ENCODE measurements at places on chromosomes 16 and 17. TPM values are rescaled to one million over a fixed set of nuclear protein-coding genes. Genes with fewer than 3 reads are reported as not detected.

The CDH15 gene
- polyA plus RNA-seq, result not detected

The TM4SF5 gene
- not detected for polyA plus RNA-seq

The NAGS gene
- 1.2 TPM for polyA plus RNA-seq

DNA sequence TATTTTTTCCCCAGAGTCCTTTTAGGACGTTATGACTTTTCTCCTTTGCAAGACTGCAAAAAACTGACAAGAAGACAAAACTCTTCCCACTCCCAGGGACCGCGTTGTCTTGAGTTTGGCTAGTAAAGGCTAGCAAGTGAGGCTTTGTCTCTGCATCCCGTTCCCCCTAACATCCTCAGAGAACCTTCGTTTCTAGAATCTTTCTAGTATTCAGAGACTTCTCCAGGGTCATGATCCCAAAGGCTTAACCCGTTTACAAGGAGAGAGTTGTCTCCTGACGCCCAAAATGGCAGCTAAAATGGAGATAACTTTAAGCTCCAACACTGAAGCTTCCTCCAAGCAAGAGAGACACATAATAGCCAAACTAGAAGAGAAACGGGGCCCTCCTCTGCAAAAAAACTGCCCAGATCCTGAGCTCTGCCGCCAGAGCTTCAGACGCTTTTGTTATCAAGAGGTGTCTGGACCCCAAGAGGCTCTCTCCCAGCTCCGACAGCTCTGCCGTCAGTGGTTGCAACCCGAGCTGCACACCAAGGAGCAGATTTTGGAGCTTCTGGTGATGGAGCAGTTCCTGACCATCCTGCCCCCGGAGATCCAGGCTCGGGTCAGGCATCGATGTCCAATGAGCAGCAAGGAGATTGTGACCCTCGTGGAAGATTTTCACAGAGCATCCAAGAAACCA is 843 bp downstream of the ZNF174 start:
- peak overlapping the region; percentile 92 for H3K4me3 ChIP-seq
- H3K36me3 ChIP-seq, result peaks cover 48% of the 10 kb centered on the region
- no peaks in the 10 kb centered on the region for H3K27me3 ChIP-seq
- peak overlapping the region; percentile 85 for H3K27ac ChIP-seq
- peaks cover 24% of the 10 kb centered on the region for H3K4me1 ChIP-seq

GRCh38 chr16:56848955-56849689 is 15.9 kb upstream of the SLC12A3 start:
- peaks cover 4% of the 10 kb centered on the region for H3K4me1 ChIP-seq
- H3K36me3 ChIP-seq, result peaks cover 7% of the 10 kb centered on the region
- no peak for DNase-seq
- H3K27me3 ChIP-seq, result no peaks in the 10 kb centered on the region

DNA sequence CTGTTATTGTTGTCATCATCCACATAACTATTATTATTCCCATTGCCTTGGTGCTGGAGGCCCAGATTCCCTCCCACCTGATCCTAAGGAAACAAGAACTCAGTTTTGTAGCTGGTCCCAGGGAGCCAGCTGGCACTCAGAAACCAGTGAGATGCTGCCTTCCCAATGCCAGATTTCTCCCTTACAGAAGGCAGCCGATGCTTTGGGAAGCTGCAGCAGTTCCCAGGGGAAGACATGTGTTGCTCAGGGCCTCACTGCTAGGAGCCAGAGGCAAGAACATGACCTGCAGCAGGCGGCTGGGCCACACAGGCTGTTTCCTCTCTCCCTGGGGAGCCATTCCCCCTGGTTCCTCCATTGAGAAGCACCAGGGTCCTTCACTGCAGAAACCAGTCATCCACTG is 59.9 kb upstream of the GRIN2A start:
- no peak for DNase-seq
- H3K4me3 ChIP-seq, result no peak overlapping the region
- H3K4me1 ChIP-seq, result no peaks in the 10 kb centered on the region

- no peaks in the 10 kb centered on the region for H3K27me3 ChIP-seq
- no peaks in the 10 kb centered on the region for H3K36me3 ChIP-seq
- peak; percentile 71 for DNase-seq
- H3K27ac ChIP-seq, result peak overlapping the region; percentile 80
These were observed 774 bp upstream of the MAF start for GRCh38 chr16:79601092-79601930.

DNA sequence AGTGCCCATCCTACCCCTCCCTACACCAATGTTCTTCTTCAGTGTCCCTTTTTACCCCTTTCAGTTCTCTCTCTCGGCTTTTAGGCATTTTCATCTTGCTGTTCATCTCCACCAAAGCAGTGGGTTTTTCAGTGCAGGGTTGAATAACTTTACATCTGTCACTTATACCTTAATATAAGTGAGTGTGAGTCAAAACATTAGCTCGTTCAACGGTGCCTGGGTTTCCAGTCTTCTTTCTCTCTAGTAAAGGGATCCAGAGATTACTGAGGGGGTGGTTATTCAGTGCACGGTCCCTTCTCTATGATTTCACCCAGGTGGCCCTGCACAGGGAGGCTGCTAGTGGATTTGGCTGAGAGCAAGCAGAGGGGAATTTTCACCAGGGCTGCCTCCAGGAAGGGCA is 210.6 kb upstream of the CDH5 start:
- no peaks in the 10 kb centered on the region for H3K4me1 ChIP-seq
- no peak for DNase-seq
- H3K4me3 ChIP-seq, result no peak overlapping the region
- H3K36me3 ChIP-seq, result no peaks in the 10 kb centered on the region

DNA sequence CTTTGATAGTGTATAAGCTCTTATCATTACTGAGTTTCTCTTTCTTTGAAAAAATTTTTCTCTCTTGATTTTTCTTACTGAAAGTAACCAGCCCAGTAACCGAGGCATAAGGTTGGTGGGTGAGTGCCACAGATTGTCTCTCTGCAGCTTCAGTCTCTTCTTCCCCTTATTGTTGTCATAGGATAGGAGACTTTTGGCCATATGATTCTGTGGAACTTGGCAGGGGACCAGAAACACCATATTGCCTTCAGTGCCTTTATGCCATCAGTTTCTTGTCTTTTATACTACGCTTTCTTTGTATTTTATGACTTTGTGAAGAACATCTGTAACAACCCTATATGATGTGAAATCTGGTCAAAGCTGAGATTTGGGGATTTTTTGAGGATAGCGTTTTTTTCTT is 341.6 kb upstream of the TBX2 start:
- no peak for DNase-seq
- H3K4me3 ChIP-seq, result no peak overlapping the region
- no peaks in the 10 kb centered on the region for H3K36me3 ChIP-seq
- H3K4me1 ChIP-seq, result peaks cover 4% of the 10 kb centered on the region
- no peak overlapping the region for H3K27ac ChIP-seq

- H3K27me3 ChIP-seq, result no peaks in the 10 kb centered on the region
- peak overlapping the region; percentile 80 for H3K4me3 ChIP-seq
- no peak for DNase-seq
- peak overlapping the region; percentile 91 for H3K27ac ChIP-seq
- peaks cover 32% of the 10 kb centered on the region for H3K36me3 ChIP-seq
These were observed 514 bp downstream of the UBFD1 start for GRCh38 chr16:23557779-23558702.

GRCh38 chr17:57665696-57666095 is 79.4 kb downstream of the CCDC182 start:
- no peaks in the 10 kb centered on the region for H3K27me3 ChIP-seq
- no peaks in the 10 kb centered on the region for H3K36me3 ChIP-seq
- DNase-seq, result no peak
- H3K27ac ChIP-seq, result no peak overlapping the region
- no peak overlapping the region for H3K4me3 ChIP-seq

DNA sequence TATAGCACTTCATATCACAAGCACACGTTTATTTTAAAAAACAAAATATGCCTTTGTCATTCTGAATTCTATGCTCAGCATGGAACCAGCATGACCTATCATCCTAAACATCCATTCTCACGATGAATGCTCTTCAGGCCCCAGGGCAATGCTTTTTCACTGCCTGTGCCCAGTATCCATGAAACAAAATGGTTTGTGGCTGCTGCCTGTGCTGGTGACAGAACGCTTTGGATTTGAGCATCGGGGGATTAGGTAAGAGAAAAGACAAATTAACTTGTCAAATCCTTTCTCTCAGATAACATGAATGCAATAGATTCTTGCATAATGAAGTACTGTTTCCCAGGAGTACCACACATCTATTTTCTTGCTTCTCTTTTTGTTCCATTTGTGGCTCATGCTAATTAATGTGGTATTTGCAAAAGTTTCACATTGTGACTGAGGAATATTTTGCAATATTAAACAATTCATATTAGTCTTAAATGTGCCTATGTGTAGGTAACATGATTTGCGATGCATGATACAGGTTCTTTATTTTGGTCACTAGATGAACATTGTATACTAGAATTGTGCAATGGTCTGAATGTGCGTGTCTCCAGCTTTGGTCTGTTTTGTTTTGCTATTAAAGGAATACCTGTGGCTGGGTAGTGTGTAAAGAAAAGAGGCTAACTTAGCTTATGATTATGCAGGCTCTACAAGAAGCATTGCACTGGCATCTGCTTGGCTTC is 25.8 kb upstream of the SRSF1 start:
- no peak for DNase-seq
- peaks cover 3% of the 10 kb centered on the region for H3K27me3 ChIP-seq
- no peak overlapping the region for H3K4me3 ChIP-seq
- no peaks in the 10 kb centered on the region for H3K36me3 ChIP-seq
- H3K27ac ChIP-seq, result no peak overlapping the region
- no peaks in the 10 kb centered on the region for H3K4me1 ChIP-seq

DNA sequence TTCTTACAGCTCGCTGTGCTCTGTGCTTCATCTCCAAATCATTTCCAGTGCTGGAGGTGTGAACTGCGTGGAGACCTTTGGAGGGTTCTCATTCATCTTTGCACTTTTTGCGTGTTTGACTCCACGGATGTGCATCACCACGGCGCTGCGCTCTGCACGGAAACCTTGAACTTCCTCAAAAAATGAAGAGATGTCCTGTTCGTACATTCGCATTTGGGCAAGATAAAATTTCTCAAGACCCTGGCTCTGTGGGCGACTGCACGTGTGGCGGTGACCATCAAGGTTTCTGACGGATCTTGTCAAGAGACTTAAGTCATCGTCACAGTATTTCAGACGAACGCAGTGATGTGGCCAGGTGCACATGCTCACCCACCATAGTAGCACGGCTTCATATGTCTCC is 10.3 kb upstream of the PVALEF start:
- H3K27ac ChIP-seq, result no peak overlapping the region
- no peaks in the 10 kb centered on the region for H3K4me1 ChIP-seq
- no peaks in the 10 kb centered on the region for H3K36me3 ChIP-seq
- no peak overlapping the region for H3K4me3 ChIP-seq
- H3K27me3 ChIP-seq, result no peaks in the 10 kb centered on the region

DNA sequence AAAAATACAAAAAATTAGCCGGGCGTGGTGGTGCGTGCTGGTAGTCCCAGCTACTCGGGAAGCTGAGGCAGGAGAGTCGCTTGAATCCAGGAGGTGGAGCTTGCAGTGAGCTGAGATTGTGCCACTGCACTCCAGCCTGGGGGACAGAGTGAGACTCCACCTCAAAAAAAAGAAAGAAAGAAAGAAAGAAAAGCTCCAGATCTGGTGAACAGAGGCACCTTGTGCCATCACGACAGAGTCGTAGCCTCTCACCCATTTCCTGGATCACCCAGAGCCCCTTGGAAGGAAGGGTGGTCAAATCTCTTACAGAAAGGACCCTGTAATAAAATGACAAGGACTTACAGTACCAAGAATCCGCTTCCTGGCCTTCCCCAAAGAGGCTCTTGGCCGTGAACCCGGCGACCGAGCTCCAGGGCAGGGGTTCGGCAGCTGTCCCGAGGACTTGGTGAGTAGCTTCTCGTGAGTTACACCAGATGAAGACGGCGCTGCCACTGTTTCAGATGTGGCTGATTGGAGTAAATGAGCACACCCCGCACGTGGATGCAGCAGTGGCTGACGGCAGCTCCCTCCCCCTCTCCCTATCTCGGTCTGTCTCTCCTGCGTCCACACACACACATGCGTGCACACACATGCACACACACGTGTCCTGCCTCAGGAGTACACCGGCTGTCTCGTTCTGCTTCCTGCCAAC is 13.5 kb downstream of the LGALS3BP start:
- H3K4me3 ChIP-seq, result no peak overlapping the region
- H3K4me1 ChIP-seq, result peaks cover 2% of the 10 kb centered on the region
- DNase-seq, result no peak
- no peaks in the 10 kb centered on the region for H3K27me3 ChIP-seq

DNA sequence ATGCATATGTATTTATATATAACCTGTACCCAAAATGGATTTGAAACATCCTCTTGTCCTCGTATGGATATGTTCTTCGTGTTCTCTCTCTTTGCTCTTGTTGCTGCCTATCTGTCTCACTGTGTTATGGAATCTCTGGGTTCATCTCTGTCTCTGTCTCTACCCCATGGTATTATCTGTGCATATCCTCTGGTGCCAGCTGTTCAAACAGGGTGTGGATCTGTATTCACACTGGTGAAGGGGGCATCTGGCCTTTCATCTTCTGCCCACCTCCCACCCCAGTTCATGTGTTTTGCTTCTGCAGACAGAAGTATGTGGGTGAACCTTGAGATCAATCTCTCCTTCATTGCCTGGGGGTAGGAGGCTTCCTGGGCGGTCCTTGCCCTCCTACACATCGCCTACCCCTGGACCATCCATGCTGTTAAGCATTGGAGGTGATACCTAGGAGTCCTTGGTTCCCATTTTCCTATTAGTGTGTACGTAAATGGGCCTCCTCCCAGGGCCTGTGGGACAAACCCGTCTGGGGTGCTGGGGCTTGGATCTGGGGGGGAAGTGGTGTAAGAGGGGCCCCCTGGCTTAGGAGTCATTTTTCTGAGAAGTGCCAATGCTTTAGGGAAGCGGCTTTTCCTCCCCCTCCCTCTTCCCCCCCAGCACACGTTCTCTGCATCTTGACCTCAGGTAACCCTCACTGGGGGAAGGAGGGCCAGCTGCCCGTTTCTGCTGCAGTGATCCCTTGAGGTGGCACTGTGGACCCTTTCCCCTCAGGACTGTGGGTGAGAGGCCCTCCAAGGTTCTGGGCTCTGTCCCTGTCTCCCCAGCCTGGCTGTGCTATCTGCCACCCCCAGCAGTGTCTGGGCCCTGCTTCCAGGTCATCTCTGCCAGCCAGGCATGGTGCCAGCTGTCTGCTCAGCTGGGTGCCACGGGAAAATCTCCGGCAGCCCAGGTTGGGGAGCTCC is 21.1 kb downstream of the RARA start:
- H3K4me3 ChIP-seq, result peak overlapping the region; percentile 68
- H3K27ac ChIP-seq, result peak overlapping the region; percentile 66
- H3K36me3 ChIP-seq, result peaks cover 17% of the 10 kb centered on the region
- peaks cover 99% of the 10 kb centered on the region for H3K4me1 ChIP-seq
- H3K27me3 ChIP-seq, result no peaks in the 10 kb centered on the region

DNA sequence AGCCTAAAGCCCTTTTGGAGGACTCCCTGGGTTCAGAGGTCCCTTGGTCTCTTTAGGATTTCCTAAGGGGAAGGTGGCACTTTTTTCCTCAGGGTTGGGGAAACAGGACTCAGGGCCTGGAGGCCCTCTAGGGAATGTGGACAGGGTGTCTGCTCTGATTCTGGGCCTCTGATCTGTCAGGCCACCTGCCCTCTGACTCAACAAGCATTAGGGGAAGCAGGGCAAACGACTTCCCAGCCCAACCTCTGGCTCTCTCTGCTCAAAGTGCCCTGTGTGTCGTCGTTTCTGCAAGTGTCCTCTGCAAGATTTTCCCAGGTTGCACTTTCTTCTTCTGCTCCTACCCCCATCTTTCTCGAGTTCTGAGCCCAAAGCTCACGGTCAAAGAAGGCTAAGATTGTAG is 6.6 kb upstream of the IGFBP4 start:
- H3K27ac ChIP-seq, result no peak overlapping the region
- no peaks in the 10 kb centered on the region for H3K27me3 ChIP-seq
- DNase-seq, result no peak
- H3K4me3 ChIP-seq, result no peak overlapping the region

Measured in CD4-positive, CD25-positive, alpha-beta regulatory T cell (primary cell).